ENCODE measurements at places on chromosomes 6 and 20. TPM values are rescaled to one million over a fixed set of nuclear protein-coding genes. Genes with fewer than 3 reads are reported as not detected.

Gene ADISSP
- total RNA-seq, result 29.0 TPM

Gene FHL5
- not detected for total RNA-seq

Gene PCSK2
- not detected for total RNA-seq

Gene CPNE5
- total RNA-seq, result 9.3 TPM

Gene SLC24A3
- total RNA-seq, result not detected

Gene TJAP1
- 12.6 TPM for total RNA-seq

Gene RIPOR3
- not detected for total RNA-seq

Gene SEMG1
- total RNA-seq, result not detected

Gene DACT2
- not detected for total RNA-seq

Gene ALDH5A1
- total RNA-seq, result 0.40 TPM

Gene SALL4
- 0.14 TPM for total RNA-seq

Gene WFDC2
- not detected for total RNA-seq

Gene MYLK2
- 0.40 TPM for total RNA-seq

Gene RFX6
- not detected for total RNA-seq

Gene TTPAL
- 8.8 TPM for total RNA-seq

Gene GPX5
- total RNA-seq, result not detected

Gene NT5DC1
- 6.8 TPM for total RNA-seq

Gene PRRT1
- total RNA-seq, result 0.14 TPM

Gene RIMS1
- total RNA-seq, result 0.93 TPM

Gene GPANK1
- total RNA-seq, result 15.4 TPM

Gene EFCAB8
- 0.43 TPM for total RNA-seq

Gene F13A1
- not detected for total RNA-seq

Gene GLP1R
- total RNA-seq, result not detected

Gene DEFB113
- total RNA-seq, result not detected

Gene CCDC167
- total RNA-seq, result 48.6 TPM

Gene B3GAT2
- total RNA-seq, result 0.07 TPM

Gene SMIM28
- total RNA-seq, result not detected

Gene SNAI1
- total RNA-seq, result 3.7 TPM

Gene GNAS-AS1
- 0.57 TPM for total RNA-seq

Gene SH3BGRL2
- total RNA-seq, result 36.4 TPM

Gene BNIP5
- total RNA-seq, result not detected

Gene POPDC3
- 0.14 TPM for total RNA-seq

Gene ZNF391
- 0.53 TPM for total RNA-seq

Gene SAPCD1
- 1.6 TPM for total RNA-seq

Gene ZNF311
- total RNA-seq, result 0.66 TPM

Gene UBE2C
- 34.0 TPM for total RNA-seq

Gene CUL7
- total RNA-seq, result 22.8 TPM

Gene WFDC12
- total RNA-seq, result not detected

Gene SCGN
- 0.13 TPM for total RNA-seq

Gene SLC4A11
- total RNA-seq, result 3.6 TPM

Gene AK9
- 7.3 TPM for total RNA-seq

Gene LHFPL5
- not detected for total RNA-seq

Gene PPIL6
- 0.27 TPM for total RNA-seq

Gene TAGAP
- total RNA-seq, result not detected

Gene DEFB132
- total RNA-seq, result not detected

Gene POU5F1
- total RNA-seq, result not detected

Gene LRRC1
- 14.6 TPM for total RNA-seq

Gene VGLL2
- total RNA-seq, result not detected

Gene TP53INP2
- 8.6 TPM for total RNA-seq

Gene EPHA7
- total RNA-seq, result 0.40 TPM

Gene ISM1
- total RNA-seq, result not detected

Gene EYS
- not detected for total RNA-seq

Gene NHLRC1
- total RNA-seq, result 2.3 TPM

Gene NKAIN4
- not detected for total RNA-seq

Gene HLA-DQB1
- not detected for total RNA-seq

Gene RNF146
- 56.8 TPM for total RNA-seq

Gene BMP5
- 1.7 TPM for total RNA-seq

Gene MLN
- total RNA-seq, result not detected

Gene SLC22A16
- total RNA-seq, result not detected

Measured in thoracic aorta endothelial cell (primary cell).